ENCODE measurements at places on chromosomes 5 and 9. TPM values are rescaled to one million over a fixed set of nuclear protein-coding genes. Genes with fewer than 3 reads are reported as not detected.

DNA sequence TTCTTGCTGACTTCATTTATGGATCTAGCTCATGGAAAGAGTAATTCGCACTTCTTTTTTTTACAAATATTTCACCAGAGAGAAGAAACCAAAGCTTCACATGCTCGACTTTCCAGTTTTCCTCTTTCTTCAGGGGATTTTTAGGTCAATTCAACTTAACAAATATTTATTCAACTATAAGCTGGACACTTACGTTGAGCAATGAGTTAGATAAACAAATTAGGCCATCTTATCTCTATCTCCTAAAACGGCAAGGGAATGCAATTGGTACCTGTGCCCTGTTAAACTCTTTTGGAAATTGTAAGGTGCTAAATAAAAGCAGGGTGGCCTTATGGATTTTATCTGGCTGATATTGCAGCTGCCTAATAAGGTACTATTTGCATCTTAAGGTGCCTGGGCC is 145.1 kb upstream of the RAI14 start:
- H3K4me3 ChIP-seq, result no peak overlapping the region
- peak overlapping the region; percentile 13 for H3K27ac ChIP-seq
- no peaks in the 10 kb centered on the region for H3K36me3 ChIP-seq
- H3K4me1 ChIP-seq, result peaks cover 5% of the 10 kb centered on the region
- H3K27me3 ChIP-seq, result no peaks in the 10 kb centered on the region

- H3K4me3 ChIP-seq, result no peak overlapping the region
- no peak overlapping the region for H3K27ac ChIP-seq
- H3K27me3 ChIP-seq, result no peaks in the 10 kb centered on the region
- no peaks in the 10 kb centered on the region for H3K36me3 ChIP-seq
- no peak for DNase-seq
- no peaks in the 10 kb centered on the region for H3K4me1 ChIP-seq
Measured at GRCh38 chr5:29131285-29131684, 2062.2 kb upstream of the CDH6 start.

- H3K27ac ChIP-seq, result peak overlapping the region; percentile 19
- no peaks in the 10 kb centered on the region for H3K27me3 ChIP-seq
- no peaks in the 10 kb centered on the region for H3K36me3 ChIP-seq
Measured at GRCh38 chr9:68805890-68806517, 101.0 kb downstream of the PIP5K1B start.

Gene SPATA31A3
- not detected for total RNA-seq

DNA sequence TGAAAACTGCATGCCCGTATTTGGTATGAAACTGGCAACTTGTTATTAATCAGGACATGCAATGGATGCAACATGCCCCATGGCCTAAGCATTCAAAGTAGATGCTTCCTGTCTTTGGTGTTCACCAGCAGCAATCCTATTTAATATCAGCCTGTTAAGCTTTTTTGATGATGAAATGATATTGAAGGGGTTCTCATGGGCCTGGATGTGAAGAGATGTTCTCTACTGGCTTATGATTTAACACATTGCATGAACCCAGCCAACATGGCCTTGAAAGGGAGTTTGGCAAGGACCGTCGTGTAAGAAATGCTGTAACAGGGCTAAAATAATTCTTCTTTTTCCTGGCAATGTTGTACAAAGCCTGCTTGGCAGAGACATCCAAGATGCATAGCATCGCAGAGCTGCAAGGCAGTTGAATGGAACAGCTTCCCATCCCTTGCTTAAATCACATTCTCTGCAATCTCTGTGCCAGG is 111.2 kb downstream of the SMARCA2 start:
- peaks cover 48% of the 10 kb centered on the region for H3K4me1 ChIP-seq
- no peak for DNase-seq
- H3K27me3 ChIP-seq, result no peaks in the 10 kb centered on the region
- peak overlapping the region; percentile 59 for H3K27ac ChIP-seq
- H3K4me3 ChIP-seq, result peak overlapping the region; percentile 28
